Stimulated activated CD4-positive, alpha-beta T cell treated with anti-CD3 and anti-CD28 coated beads, Interleukin-12 subunit alpha, Interleukin-12 subunit beta, amount 100 ng/mL, for 24 hours (primary cell): ENCODE measurements at places on chromosomes 7 and 10.

DNA sequence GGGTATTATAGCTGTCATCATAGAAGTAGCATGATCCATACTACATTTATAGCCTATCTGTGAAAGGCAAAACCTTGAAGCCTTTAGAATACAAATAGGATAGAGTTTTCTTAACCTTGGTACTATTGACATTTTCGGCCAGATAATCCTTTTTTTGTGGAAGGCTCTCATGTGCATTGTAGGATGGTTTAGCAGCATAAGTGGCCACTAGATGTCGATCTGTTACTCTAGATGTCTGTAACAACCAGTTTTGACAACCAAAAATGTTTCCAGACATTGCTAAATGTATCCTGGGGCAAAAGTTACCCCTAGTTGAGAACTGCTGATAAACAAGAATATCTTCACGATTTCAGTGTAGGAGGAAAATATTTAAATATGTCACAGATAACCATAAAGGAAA is 319.4 kb upstream of the GALNT17 start:
- no peak for DNase-seq

- no peak for DNase-seq
Observed at GRCh38 chr10:103278862-103279298, 1.9 kb downstream of the INA start.

DNA sequence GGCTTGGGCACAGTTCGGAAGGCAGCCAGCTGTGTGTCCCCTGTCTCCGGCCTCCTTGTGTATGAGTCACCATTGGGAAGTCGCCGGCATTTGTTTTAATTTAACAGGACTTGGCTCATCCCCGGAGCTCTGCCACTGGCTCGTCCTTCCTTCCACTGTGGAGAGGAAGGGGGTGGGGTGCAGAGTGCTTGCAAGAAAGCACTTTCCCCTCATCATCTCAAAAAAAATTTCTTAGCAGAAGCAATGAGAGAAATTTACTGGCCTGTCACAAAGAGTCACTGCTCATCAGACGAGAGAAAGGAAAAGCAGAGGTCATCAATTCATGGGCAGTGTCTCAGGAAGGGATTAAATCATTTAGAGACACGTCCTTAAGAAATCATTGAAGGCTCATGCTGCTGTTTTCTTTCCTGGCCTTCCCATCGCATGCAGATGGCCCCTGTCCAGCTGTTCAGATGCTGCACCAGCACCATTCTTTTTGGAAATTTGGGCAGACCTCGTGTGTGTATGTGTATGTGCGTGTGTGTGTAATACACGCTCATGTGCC is 93.3 kb downstream of the BMS1 start:
- no peak for DNase-seq

GRCh38 chr10:121524157-121524817 is 74.0 kb downstream of the FGFR2 start:
- DNase-seq, result no peak

DNA sequence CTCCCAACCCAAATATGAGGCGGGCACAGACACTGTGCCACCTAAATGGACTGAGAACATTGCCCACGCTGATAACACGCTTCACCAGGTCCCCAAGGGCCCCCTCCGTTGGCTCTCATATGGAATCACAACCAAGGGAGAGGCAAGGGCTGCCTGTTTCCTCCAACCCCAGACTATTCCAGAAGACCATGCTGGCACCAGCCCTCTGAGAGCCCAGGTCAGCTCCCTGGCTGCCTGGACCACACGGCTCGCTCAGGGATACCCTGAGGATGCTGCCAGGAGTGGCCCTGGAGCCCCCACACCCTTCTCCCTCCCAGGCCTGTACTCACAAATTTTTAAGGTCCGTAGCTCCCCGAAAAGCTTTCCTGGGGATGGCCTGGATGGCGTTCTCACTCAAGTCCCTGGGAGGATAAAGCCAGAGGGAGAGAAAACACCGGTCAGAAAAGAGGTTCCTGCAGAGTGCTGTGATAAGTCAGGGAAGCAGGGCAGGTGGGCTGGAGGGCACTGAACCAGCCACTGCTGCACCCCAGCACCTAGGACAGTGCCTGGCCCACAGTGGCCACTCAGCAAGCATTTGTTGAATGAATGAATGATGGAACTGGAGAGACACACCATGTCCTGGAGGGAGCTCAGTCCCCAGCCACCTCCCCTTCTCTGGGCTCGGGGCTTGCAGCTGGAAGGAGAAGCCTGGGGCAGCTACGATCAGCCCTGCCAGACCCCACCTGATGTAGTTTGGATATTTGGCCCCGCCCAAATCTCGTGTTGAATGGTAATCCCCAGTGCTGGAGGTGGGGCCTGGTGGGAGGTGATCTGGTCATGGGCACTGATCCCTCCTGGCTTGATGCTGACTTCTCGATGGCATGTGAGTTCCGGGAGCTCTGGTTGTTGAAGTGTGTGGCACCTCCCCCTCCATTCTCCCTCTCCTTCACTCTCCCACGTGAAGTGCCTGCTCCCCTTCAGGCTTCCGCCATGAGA is 119.8 kb downstream of the SLIT1 start:
- DNase-seq, result no peak

DNA sequence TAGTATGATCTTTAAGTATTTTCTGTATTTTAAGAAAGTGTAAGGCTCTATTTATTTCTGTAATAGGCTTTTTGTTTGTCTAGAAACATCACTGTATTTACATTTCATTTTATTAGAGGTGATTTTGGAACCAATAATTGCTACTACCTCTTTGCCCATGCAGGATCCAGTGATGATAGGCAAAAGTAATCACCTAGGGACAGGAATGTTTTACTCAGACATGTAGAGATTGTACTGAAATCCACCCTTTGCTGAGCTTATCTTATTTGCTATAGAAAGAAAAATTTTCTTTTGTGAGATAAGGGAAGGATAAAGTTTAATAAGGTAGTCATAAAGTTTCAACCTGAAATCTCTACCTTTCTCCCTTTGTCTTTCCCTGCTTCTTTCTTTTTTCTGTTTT is 73.5 kb downstream of the MKLN1 start:
- no peak for DNase-seq

- no peak for DNase-seq
Observed at GRCh38 chr7:143145-143751, 49.1 kb upstream of the FAM20C start.

- no peak for DNase-seq
Observed at GRCh38 chr10:52442576-52442975, 128.5 kb downstream of the DKK1 start.

DNA sequence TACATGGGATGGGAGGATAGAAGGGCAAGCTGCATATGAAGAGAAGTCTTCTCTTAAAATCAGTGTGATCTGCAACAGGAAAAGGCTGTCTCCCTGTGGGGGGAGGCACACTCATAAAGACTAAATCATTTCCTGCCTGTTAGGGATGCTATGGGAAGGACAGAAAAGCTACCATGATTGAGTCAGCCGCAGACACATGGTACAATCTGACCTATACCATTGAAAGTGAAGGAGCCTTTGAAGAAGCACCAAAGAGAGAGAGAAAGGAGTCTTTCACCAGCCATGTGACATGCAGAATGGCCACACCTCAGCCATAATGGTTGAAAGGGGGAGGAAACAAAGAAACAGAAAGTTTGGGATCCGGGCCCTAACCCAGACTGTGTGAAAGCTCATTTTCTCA is 29.1 kb downstream of the NUDCD3 start:
- DNase-seq, result no peak
